ENCODE measurements at places on chromosomes 2 and 18. TPM values are rescaled to one million over a fixed set of nuclear protein-coding genes. Genes with fewer than 3 reads are reported as not detected.

DNA sequence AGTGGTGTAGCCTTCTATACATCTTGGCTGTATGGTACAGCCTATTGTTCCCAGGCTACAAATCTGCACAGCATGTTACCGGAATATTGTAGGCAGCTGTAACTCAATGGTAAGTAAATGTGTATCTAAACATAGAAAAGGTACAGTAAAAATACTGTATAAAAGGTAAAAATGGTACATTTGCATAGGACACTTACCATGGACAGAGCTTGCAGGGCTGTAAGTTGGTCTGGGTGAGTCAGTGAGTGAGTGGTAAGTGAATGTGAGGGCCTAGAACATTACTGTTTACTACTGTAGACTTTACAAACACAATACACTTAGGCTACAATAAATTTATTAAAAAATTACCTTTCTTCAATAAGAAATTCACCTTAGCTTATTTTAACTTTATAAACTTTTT lies 3.7 kb upstream of the MRPS9 start:
- DNase-seq = no peak

The OXER1 gene
- total RNA-seq = 0.15 TPM

The PRPF40A gene
- 205 TPM for total RNA-seq

GRCh38 chr2:60297296-60298005 lies 256.0 kb downstream of the BCL11A start:
- no peak for DNase-seq

DNA sequence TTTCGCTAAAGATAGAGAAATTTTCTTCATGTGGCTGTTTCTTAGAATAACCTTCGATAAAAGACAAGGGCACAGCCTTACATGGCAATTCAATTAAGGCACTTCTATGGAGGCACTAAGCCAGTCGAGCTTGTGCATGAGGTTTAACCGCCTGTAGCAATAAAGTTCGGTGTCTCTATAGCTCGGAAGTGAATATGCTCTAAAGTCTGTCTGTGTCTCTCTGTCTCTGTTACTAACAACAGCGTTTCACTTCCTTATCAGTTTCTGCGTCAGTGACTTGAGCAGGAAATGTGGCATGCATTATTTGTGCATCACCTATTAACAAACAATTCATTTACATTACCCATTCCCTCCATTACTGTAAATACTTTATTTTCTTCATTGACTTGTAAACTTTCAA lies 365.1 kb upstream of the NETO1 start:
- no peak for DNase-seq

DNA sequence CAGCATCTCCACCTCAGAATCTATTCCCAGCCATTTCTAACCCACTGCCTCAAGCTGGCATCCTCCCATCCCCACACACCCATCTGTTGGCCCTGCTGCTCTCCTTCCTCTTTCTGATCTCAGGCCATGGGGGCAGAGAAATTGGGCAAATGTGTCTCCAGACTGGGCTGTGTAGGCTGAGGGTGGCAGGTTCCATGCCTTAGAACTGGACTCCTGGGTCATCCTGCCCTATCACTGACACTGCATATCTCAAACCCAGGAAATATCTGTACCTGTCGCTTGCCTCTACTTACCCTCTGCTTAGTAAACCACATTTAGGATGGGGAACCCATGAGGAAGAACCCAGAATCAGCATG lies 1.8 kb downstream of the WNT10A start:
- DNase-seq = no peak

GRCh38 chr2:127134833-127135830 lies 28.2 kb upstream of the BIN1 start:
- no peak for DNase-seq

DNA sequence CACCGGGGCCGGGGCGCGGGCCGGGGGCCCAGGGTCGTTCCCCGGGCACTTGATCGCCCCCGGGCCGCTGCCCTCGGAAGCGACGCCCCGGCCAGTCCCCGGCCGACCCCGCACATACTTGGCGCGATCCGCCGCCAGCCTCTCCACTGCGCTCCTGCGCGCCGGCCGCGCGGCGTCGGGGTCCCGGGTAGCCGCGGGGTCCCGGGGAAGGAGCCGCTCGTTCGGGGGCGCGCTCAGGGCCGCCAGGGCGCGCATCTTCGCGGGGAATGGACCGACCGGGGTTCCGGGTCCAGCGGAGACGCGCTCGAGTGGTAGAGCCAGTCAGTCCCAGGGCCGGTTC lies 204 bp downstream of the FAM110C start:
- no peak for DNase-seq

The SLC25A12 gene
- total RNA-seq = 17.9 TPM

DNA sequence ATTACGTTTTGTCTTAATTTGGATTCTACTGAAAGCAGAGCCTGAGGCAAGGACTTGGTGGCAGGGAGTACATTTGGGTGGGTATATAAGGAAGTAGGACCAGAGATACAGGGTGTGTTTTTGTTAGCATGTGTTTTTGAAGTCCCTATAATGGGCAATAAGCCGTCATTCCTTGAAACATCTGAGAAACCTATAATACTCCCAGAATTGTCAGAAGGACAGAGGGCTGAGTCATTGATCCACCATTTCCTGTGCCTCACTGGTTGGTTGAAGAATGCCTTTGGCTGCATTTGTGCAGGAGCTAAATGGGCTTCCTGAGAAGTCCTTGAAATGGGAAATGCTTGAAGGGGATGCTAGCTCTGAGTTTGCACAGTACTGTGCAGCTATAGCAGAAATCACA lies 281.8 kb upstream of the ZEB2 start:
- peak; percentile 63 for DNase-seq

The ZNF396 gene
- 6.0 TPM for total RNA-seq

DNA sequence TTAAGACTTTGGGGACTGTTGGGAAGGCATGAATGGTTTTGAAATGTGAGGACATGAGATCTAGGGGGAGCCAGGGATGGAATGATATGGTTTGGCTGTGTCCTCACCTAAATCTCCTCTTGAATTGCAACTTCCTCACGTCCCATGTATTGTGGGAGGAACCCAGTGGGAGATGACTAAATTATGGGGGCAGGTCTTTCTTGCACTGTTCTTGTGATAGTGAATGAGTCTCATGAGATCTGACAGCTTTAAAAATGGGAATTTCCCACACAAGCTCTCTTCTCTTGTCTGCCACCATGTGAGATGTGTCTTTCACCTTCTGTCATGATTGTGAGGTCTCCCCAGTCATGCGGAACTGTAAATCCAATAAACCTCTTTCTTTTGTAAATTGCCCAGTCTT lies 11.5 kb upstream of the MBP start:
- no peak for DNase-seq

GRCh38 chr2:197165020-197165419 lies 145.6 kb downstream of the ANKRD44 start:
- no peak for DNase-seq

- peak; percentile 34 for DNase-seq
Measured at GRCh38 chr2:149692961-149693396, 105.4 kb upstream of the MMADHC start.

DNA sequence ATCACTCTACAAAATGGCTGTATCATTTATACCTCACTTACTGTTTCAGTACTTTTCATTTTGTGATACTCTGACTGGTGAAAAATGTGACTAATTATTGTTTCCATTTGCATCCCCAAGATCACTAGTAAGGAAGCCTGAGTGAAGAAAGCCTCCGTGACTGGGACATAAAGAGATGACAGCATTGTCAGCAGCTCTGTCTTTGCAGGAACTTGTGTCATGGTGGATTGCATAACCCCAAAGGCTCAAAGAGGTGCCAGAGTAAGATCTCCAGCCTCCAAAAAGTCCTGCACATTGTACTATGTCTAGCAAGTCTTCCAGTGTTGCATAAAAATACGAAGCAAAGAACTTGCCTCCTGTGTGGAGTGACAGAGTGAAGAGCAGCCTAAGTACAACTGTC lies 187.5 kb upstream of the CRIM1 start:
- no peak for DNase-seq

The GALM gene
- 3.1 TPM for total RNA-seq

The VWA3B gene
- not detected for total RNA-seq

The OBSL1 gene
- 20.8 TPM for total RNA-seq

DNA sequence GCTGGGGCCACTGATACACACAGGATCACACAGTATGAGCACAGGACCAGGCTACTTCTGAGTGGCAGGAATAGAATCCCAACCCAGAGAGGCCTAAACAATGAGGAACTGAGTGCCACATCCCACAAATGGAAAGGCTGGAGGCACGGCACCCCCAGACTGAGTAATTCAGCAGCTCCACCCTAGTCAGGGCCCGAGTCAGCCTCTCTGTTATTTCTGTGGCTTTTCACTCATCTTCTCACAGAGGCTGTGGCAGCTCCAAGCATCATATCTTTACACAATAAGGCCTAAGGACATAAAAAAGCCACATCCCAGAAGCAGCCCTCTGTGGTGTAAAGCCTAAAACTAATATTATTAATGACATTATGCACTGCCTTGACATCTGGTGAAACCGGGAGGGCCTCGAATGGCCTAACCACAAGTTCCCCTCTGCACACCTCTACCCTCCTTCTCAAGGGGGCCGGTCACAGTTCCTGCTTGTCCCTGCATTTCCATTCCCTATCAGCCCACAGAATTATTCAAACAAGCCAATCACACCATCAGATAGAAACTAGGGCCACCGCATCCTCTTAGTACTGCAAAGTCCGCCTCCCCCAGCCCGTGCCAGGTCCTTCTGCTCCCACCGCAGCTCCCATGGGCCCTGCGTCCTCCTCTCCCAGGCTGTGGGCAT lies 12.5 kb upstream of the MAL start:
- DNase-seq = peak; percentile 43

DNA sequence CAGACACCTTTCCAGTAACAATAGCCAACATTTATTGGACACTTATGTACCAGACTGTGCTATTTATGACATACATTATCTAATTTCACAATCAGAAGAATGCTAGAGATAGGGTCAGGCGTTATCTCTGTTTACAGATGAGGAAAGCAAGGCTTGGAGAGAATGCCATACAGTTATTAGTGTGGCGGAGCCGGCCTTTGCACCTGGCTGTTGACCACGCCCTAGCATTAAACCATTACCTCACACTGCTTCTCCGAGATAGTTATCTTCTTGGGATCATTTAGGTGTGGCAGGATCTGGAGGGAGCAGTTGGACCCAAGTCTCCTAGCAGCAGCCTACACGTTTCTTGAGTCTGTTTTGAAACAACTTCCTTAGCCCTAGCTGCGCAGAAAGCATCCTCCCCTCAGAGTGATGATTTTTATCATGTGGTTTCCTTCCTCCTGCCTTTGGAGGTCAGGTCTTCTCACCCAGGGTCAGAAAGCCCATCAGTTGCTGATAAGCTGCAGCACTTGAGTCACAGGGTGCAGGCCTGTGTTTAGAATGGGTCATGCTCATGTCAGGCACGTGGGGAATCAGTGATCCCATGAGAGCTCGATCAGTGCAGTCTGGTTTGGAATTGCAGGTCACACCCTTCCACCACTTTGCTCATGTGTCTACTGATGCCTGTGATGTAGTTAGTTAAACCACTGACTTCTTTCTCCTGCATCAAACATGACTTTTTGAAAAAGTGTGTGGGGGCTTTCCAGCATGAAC lies 118.2 kb downstream of the SPTBN1 start:
- peak; percentile 53 for DNase-seq

The DSC1 gene
- not detected for total RNA-seq

GRCh38 chr18:49055754-49056172 lies 105.0 kb upstream of the SMAD7 start:
- peak; percentile 16 for DNase-seq

DNA sequence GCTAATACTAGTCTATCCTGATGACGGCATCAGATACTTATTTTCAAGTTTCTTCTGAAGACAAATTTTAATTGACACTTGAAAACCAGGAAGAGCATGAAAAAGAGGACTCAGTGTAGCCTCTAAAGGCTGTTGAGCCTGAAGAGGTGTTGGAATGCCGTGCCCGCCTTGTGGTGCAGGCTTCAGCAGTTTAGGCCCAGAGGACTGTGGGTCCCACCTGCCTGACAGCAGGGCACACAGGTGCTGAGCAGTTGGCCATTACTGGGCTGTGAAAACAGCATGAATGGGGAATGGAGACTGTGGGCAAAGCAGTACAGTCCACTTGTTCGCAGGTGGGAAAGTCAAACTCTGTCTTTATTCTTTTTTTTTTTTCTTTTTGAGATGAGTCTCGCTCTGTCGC lies 49.8 kb upstream of the THOC1 start:
- no peak for DNase-seq

- DNase-seq = peak; percentile 4
Measured at GRCh38 chr18:52694804-52695203, 354.8 kb downstream of the DCC start.

- peak; percentile 36 for DNase-seq
Measured at GRCh38 chr18:61664419-61665084, 228.3 kb downstream of the RNF152 start.

GRCh38 chr2:156147594-156148330 lies 184.8 kb downstream of the NR4A2 start:
- DNase-seq = peak; percentile 6

GRCh38 chr2:61426267-61426897 lies 44.5 kb downstream of the USP34 start:
- DNase-seq = peak; percentile 47

The CNGA3 gene
- not detected for total RNA-seq

- DNase-seq = no peak
Measured at GRCh38 chr2:55061523-55062344, 11.5 kb upstream of the RTN4 start.

- DNase-seq = no peak
Measured at GRCh38 chr2:65025453-65026123, 30.6 kb upstream of the CEP68 start.

The HOXD4 gene
- total RNA-seq = 6.6 TPM

The KDM3A gene
- 21.4 TPM for total RNA-seq

The DUSP19 gene
- 0.87 TPM for total RNA-seq

DNA sequence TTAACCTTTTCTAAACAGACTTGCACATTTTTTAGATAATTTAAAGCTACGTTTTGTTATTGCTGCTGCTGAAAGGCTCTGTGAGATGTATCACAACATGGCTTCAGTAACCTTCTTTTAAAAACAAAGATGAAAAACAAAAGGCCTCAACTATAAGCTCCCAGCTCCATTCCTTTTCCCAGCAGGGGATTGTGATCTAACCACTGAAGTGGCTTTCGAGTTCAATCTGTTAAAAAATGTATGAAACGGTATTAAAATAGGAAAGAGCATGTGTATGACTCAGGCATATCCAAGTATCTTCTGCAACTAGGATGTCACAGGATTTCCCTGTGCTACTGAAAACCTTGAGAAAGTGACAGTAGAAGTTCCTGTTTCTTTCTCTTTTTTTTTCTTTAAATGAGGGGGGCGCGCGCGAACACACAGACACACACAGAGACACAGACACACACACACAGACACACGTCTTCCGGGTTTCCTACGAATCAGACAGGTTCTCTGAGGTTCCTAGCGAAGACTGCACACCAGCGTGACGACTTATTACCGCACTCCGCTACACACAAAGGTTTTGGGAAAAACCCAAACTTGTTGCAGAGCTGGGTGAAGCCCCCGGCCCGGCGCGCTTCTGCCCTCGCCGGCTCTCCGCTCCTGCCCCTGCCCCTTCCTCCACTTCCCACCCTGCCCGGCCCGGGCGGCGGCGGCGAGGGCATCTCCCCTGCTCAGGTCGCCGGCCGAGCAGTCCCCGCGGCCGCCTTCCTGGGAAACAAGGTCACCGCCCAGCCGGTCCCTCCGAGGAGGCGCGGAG lies 86.8 kb downstream of the RBMS1 start:
- DNase-seq = peak; percentile 67

DNA sequence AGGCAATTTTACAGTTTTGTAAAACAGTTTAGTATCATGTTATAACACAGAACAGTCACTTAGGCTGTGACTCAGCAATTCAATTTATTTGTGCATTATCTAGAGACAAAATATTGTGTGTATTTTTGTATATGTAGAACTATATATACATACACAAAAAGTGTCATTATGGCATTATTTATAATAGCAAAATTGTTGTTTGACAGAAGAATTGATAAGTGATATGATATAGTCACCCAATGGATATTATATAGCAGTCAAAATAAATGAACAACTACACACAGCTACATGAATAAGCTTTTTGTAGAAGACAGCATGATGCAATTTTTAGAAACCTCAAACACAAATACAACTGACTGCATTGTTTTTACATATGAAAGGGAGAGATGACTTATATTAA lies 334.0 kb downstream of the TRIB2 start:
- DNase-seq = no peak

Measured in renal cortical epithelial cell (primary cell).